ENCODE measurements at places on chromosomes 5 and 9.

DNA sequence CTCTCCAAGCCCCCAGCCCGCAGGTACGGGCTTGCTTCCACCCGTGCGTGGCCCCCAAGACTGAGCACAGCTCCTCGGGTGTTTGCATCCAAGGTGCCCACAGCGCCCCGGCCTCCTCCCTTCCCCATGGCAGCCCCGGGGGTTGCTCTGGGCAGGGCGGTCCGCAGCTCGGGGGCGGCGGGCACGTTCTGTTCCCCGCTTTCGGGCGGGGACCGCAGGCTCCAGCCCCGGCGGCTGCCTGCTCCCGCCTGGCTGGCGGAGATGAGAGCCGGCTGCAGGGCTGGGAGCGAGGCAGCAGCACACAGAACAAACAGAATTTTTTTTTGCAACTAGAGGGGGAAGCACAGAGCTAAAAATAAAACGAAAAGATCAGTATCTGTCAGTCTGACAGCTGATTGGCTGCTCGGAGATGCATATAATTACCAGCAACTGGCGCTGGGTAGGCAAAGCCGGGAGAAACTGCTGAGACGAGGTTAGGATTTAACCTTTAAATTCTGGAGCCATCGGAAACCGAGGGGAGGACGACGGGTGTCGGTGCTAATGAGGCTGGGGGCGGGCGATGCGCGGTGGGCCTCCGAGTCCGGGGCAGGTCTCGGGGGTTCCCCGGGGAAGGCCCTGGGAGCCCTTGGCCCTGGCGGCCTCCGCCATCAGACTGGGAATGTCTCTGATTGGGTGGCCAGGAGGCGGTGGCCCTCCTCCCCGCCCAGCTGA is 142.7 kb upstream of the IER5L start:
- peaks cover 42% of the 10 kb centered on the region for H3K4me1 ChIP-seq
- H3K36me3 ChIP-seq = no peaks in the 10 kb centered on the region
- peak; percentile 81 for DNase-seq
- H3K27me3 ChIP-seq = no peaks in the 10 kb centered on the region

- no peaks in the 10 kb centered on the region for H3K36me3 ChIP-seq
- peaks cover 3% of the 10 kb centered on the region for H3K4me1 ChIP-seq
- H3K27me3 ChIP-seq = no peaks in the 10 kb centered on the region
- H3K4me3 ChIP-seq = no peak overlapping the region
These were observed 131.7 kb upstream of the GPR151 start for GRCh38 chr5:146647656-146648199.

DNA sequence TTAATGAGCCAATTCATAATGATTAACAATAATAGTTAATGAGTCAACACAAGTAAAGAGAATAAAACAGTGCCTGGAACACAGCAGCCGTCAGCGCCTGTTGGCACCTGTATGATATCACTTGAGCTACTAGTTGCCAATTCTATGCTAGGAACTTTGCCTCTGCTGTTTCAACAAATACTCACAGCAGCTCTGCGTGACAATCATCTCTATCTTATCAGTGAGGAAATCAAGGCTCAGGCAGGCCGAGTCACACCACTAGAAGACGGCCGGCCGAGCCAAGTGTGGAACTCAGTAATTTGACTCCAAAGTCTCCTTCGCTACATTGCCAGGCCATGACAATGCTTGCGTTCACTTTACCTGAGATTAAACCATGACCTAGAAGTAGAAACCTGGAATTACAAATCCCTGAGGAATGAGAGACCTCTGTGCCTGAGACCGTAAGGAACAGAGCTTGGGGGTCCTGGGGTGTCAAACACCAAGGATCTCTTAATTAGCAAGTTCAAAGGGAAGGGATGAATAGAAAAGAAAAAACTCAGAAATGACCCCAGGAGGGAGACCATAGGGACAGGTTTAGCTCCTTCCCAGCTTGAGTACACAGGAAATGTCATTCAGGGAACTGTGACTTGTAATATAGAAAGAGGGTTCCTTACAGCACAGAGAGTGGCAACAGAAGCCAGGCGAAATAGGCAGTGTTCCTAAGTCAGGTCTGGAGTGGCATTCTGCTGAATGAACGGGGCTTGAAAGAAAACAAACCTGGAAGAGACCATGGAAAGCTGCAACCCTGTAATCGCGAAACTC is 109.1 kb downstream of the SUSD1 start:
- no peak overlapping the region for H3K4me3 ChIP-seq
- H3K27ac ChIP-seq = peak overlapping the region; percentile 80
- peaks cover 19% of the 10 kb centered on the region for H3K4me1 ChIP-seq
- H3K27me3 ChIP-seq = no peaks in the 10 kb centered on the region

DNA sequence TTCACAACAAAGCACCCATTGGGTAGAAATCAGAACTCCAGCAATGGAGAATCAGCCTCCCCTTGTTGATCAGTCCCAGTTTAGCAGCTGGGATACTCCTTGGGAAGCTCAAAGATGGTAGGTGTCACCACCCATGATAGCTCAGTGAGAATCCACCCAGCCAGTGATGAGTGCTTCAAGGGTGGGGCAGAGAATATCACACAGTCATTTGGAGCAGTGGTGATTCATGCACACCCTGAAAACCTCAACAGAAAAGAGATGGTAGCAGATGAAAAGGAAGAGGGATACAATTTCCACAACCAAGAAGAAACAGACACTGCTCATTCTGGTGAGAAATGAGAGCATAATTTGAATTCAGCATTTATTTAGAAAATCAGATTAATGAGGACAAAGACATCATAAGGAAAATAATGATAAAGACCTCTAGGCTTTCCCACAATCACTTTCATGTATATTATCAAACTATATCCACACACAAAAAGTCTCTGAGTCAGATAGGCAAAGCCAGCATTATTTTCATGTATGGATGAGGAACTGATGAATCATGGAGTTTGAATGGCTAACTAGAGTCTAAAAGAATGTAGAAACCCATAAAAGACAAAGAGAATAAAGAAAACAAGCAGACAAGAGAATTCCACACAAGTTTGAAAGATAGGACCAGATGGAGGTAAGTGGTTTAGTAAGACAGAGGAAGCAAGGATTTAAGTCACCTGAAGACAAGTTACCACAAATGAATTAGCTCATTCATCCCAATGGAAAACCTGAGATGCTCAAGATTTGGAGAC is 82.9 kb downstream of the FEM1C start:
- no peaks in the 10 kb centered on the region for H3K4me1 ChIP-seq
- H3K36me3 ChIP-seq = no peaks in the 10 kb centered on the region
- DNase-seq = no peak
- no peak overlapping the region for H3K27ac ChIP-seq
- H3K27me3 ChIP-seq = no peaks in the 10 kb centered on the region

- no peak overlapping the region for H3K27ac ChIP-seq
- H3K27me3 ChIP-seq = no peaks in the 10 kb centered on the region
- DNase-seq = no peak
- no peaks in the 10 kb centered on the region for H3K36me3 ChIP-seq
- no peaks in the 10 kb centered on the region for H3K4me1 ChIP-seq
- no peak overlapping the region for H3K4me3 ChIP-seq
These were observed 1085.4 kb upstream of the CDH6 start for GRCh38 chr5:30108051-30108450.

DNA sequence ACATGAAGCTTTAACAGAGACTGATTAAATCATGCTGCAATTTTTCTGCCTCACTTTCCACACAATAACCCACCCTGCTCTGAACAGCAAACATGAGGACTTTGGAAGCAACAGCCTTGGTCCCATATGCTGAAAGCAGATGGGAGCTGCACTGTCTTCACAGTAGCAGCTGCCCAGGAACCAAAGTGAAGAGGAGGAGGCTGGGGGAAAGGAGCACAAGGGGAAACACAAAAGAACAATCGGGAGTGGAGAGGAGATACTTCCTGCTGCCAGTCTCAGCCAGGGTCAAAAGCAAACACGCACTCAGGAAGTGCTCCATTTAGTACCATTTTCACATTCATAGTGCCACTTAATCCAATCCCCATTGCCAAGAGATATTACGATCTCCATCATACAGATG is 183.3 kb upstream of the PUM3 start:
- DNase-seq = no peak
- no peak overlapping the region for H3K4me3 ChIP-seq
- no peak overlapping the region for H3K27ac ChIP-seq
- no peaks in the 10 kb centered on the region for H3K4me1 ChIP-seq
- H3K36me3 ChIP-seq = no peaks in the 10 kb centered on the region

GRCh38 chr9:134475011-134475790 is 148.9 kb downstream of the RXRA start:
- DNase-seq = no peak
- no peak overlapping the region for H3K4me3 ChIP-seq
- no peak overlapping the region for H3K27ac ChIP-seq

GRCh38 chr5:79736528-79737514 is 47.2 kb downstream of the CMYA5 start:
- no peaks in the 10 kb centered on the region for H3K27me3 ChIP-seq
- no peak for DNase-seq
- H3K27ac ChIP-seq = no peak overlapping the region
- no peaks in the 10 kb centered on the region for H3K36me3 ChIP-seq
- no peak overlapping the region for H3K4me3 ChIP-seq
- no peaks in the 10 kb centered on the region for H3K4me1 ChIP-seq

DNA sequence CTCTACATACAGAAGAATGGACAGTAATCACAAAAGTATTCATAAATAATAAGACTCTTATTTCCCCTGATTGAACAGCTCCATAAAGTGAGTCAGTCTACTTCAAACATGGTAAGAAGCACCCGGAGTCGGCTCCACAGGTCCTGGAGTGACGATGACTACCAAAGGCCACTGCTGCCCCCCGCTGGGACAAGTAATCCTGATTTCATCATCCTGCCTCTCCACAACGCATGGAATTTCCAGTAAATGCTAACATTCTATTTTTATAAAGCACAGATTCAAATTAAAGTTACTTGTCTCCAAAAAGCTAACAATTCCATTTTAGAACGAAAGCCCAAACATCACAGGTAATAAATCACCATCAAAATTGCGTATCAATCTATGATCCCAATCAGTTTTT is 16.2 kb downstream of the ATPSCKMT start:
- H3K4me1 ChIP-seq = peaks cover 10% of the 10 kb centered on the region
- no peak overlapping the region for H3K4me3 ChIP-seq
- H3K27ac ChIP-seq = no peak overlapping the region
- H3K36me3 ChIP-seq = peaks cover 5% of the 10 kb centered on the region
- DNase-seq = no peak

DNA sequence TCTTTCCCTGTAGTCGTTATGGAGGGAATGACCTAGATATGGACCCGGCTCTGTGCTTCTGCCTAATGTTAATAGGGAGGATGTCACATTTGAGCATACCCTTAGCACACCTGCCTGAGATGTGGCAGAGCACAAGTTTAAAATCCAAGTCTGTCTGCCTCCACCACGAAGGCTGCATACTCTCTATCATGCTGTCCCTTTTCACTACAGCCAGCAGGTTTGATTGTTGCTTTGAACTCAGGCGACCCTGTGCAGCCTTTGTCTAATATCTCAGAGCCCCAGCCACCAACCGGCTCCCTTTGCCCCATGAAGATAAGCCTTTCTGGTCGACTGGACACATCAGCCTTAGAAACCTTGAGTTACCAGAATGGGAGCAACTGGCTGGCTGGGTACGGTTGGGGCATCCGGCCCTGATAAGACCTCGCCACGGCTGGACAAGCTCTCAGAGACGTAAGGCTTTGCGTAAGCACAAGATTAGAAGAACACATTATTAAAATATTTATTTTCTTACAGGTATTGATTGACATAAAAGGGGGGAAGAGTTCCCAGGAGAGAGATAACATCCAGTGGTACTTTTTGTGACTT is 222.0 kb upstream of the TRIM32 start:
- H3K27me3 ChIP-seq = no peaks in the 10 kb centered on the region
- H3K36me3 ChIP-seq = no peaks in the 10 kb centered on the region
- no peak overlapping the region for H3K4me3 ChIP-seq

DNA sequence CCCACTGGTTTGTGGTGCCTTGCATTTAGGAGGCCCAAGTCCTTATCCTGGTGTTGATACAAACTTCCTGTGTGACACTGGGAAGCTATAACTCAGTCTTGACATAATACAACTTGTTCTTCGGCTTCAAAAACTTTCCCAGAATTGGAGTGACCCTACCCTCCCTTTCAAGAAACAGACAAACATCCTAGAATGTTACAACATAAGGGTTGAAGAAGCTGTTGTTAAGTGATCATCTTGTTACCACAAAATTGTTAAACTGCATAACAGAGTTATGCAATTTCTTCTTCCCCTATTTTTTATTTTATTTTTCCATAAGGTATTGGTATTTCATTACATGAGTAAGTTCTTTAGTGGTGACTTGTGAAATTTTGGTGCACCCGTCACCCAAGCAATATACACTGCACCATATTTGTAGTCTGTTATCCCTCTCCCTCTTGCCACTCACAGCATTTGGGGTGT is 21.3 kb downstream of the TLR4 start:
- H3K36me3 ChIP-seq = no peaks in the 10 kb centered on the region
- no peaks in the 10 kb centered on the region for H3K4me1 ChIP-seq
- H3K4me3 ChIP-seq = no peak overlapping the region
- no peak for DNase-seq
- H3K27me3 ChIP-seq = no peaks in the 10 kb centered on the region

GRCh38 chr9:16516891-16517290 is 353.6 kb downstream of the BNC2 start:
- H3K4me3 ChIP-seq = no peak overlapping the region
- H3K36me3 ChIP-seq = no peaks in the 10 kb centered on the region
- H3K27me3 ChIP-seq = no peaks in the 10 kb centered on the region
- H3K27ac ChIP-seq = peak overlapping the region; percentile 38

DNA sequence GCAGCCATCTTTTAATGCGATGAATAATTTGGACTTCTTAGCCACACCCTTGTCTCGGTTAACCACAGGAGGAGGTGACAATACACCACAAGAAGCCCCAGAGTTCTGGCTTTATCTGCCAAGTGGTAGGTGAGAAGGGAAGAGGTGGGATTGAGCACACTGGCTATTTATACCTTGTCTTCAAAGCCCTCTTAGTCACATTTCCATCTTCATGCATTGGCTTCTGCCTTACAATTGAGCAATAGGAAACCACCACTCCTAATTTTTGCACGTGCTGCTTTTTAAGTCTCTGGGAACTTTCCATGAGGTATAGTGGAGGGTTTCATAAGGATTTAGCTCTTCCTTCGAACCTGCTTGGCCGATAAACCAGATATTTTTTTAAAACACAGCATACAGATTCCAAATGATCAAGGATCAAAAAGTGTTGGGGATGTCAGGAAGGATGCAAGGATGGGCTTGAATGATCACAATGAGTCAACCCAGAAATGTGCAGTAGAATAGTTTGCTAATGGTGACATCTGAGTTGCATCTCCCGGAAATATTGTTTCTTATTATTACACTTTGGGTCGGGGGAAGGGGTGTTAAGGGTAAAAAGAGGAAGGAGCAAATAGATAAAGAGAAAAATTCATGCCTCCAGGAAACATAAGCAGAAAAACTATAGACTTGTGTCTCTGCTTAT is 25.5 kb downstream of the PLAC8L1 start:
- no peak overlapping the region for H3K4me3 ChIP-seq
- H3K27me3 ChIP-seq = no peaks in the 10 kb centered on the region
- H3K27ac ChIP-seq = no peak overlapping the region
- no peaks in the 10 kb centered on the region for H3K36me3 ChIP-seq
- H3K4me1 ChIP-seq = peaks cover 3% of the 10 kb centered on the region
